Left cardiac atrium (tissue), 4 donors: ENCODE measurements at places on chromosomes 7 and 10. TPM values are rescaled to one million over a fixed set of nuclear protein-coding genes. Genes with fewer than 3 reads are reported as not detected.

MBL2 gene
- not detected for total RNA-seq

SSMEM1 gene
- not detected for total RNA-seq

KCP gene
- 0.31 TPM for total RNA-seq

MSS51 gene
- 1.2 TPM for total RNA-seq

CCDC146 gene
- 6.8 TPM for total RNA-seq

MMP21 gene
- total RNA-seq, result 0.34 TPM

INHBA gene
- 15.4 TPM for total RNA-seq
